ENCODE measurements at places on chromosomes 7 and 10. TPM values are rescaled to one million over a fixed set of nuclear protein-coding genes. Genes with fewer than 3 reads are reported as not detected.

Gene HMX2
- not detected for total RNA-seq

Gene SNCG
- 7.5 TPM for total RNA-seq

Gene NEUROG3
- not detected for total RNA-seq

Gene OLAH
- 0.25 TPM for total RNA-seq

Gene CALML5
- not detected for total RNA-seq

Gene SLC13A1
- not detected for total RNA-seq

Gene VAX1
- not detected for total RNA-seq

Gene HOXA7
- total RNA-seq: 0.77 TPM

Gene SHH
- total RNA-seq: not detected

Gene IL2RA
- total RNA-seq: not detected

Gene PMS2
- 17.9 TPM for total RNA-seq

Data from uterine smooth muscle cell (primary cell).